ENCODE measurements at places on chromosomes 3 and 15. TPM values are rescaled to one million over a fixed set of nuclear protein-coding genes. Genes with fewer than 3 reads are reported as not detected.

GRCh38 chr15:40006646-40007045, 32.3 kb downstream of the SRP14 start:
- DNase-seq: no peak

DNA sequence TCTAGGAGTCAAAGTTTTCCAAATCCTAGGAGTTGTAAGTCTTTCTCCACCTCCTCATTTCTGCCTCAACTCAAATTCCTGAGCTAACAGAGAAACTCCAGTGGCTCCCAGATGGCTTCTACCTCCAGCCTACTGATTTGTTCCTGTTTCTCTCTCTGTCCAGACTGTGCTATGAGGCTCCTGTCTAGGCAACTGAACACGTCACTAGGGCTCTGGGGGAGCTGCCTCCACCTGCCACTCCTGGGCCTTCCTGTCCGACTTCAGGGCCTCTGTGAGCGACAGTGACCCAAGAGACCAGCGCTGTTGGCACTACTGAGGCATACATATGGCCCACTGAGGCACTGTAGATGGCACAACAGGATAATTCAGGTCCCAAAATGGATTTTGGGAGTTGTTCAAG, 71.4 kb downstream of the EXOG start:
- DNase-seq: peak; percentile 82

DNA sequence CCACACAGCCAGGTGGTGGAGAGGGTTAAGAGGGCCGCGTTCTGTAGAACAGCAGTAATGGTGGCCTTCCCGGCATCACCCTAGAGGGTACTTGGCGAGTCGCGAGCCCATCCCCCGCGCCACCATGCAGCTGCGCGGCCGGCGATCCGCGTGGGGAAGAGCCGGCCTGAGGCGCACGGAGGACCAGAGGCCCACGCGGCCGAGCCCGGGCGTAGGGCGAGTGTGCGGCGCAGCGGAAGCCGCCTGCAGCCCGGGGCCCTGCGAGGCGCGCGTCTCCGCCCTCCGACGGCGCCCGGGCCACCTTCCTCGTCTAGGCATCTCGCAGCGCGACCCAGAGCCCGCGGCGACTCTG, 423 bp downstream of the TKT start:
- DNase-seq: no peak

DNA sequence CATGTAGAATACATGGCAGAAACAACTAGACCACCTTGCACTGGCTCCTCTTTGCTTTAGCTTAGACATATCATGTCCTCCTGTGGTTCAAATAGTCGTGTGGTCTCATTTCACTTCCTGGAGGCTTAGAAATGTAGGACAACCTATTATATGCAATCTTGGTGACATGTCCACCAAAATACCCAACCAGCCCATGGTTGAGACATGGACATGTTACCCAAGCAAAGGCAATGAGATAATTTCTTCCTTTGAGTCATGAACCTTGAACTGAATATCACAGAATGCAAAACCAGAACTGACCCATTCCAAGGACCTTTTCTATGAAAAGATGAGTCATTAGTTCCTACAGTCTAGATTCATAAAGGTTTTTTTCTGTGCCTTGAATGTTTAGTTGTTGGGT, 309.0 kb upstream of the MDFIC2 start:
- no peak for DNase-seq

GRCh38 chr3:172877011-172877410, 126.5 kb downstream of the ECT2 start:
- DNase-seq: no peak

GRCh38 chr15:48396020-48396419, 64.8 kb downstream of the DUT start:
- DNase-seq: peak; percentile 36

DNA sequence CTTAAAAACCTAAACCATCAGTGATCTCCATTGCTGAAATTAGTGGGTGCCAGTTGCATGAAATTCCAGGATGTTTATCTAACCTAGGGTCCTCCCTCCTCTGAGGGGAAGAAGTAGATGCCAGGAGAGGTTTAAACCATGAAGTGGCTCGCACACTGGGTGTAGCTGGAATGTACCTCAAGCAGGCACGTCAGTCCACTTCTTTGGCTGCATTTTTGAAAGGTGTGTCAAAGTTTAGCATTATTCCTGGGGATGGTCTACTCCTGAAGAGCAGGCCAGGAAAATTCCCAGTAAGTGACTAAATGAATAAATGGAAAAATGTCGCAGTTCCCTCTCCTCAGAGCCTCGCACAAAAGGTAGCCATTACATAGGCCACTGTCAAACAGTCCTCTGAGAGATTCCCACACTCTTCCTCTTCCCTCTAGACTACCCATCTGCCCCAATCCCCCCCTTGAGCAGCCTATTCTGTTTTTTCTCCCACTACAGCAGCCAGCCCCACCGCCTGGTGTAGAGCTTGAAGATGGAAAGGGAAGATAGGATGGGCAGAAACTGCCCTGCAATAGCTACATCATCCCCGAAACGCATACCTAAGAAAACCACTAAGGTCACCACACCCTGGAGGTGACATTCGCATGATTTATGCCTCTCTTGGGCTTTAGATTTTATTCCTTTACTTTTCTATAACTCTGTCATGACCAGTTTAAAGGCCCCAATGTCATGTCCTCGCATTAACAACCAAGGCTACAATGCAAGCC, 655 bp upstream of the TMOD3 start:
- DNase-seq: no peak

DNA sequence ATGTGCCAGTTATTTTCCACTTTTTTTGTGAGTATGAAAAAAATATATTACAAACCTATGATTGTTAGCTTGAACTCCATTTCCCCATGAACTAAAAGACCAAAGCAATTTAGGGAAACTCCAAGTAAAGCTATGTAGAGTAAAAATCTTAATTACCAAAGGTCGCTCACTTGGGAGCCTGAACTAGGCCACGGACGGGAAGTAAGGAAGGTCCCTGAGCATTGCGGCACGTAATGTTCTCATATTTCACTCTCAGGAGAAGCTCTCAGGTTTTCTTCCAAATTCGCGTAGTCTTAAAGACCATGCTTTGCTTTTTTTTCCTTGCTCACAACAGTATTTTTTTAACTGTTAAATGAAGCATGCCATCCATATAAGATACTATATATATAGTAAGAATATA, 215.3 kb upstream of the RARB start:
- DNase-seq: no peak

DNA sequence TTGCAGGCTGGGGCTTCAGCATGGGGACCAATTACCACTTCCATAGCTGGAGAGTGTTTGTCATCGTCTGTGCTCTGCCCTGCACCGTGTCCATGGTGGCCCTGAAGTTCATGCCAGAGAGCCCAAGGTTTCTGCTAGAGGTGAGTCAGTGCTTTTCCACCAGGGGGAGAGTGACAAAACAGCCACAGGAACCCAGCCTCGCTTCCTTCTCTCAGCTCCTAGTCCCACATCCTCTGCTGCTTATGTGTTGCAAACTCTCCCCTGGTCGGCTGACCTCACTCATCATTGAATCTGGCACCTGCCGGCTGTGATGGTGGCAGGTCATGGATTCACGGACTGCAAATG, 158.3 kb downstream of the SV2B start:
- no peak for DNase-seq

DNA sequence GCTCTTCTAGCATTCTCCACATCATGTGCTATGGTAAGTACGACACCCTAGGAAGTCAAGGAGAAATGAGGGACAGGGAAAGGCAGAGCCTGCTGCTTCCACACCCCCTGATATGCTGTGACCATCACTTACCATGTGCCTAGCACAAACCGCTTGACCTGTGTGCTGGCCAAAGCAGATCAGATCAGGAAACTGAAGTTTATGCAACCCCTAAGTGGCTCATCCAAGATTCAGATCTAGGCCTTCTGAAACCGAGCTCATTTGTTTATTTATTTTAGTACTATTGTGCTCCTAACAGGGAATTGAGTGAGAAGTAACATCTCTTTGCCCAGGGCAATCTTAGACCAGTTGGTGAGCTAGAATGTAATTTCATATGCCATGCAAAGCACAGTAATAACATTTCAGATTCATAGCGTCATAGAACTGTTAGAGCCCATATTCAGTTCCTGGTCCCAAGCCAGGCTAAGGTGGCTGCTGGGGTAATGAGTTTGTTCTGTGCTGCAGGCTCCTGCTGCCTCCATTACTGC, at the start of gene RTP2:
Gene RTP2 (minus strand): TSS at position 51 of the 527 bp plus-strand sequence. CDS start 429 bp downstream, outside the sequence.
- DNase-seq: no peak

DNA sequence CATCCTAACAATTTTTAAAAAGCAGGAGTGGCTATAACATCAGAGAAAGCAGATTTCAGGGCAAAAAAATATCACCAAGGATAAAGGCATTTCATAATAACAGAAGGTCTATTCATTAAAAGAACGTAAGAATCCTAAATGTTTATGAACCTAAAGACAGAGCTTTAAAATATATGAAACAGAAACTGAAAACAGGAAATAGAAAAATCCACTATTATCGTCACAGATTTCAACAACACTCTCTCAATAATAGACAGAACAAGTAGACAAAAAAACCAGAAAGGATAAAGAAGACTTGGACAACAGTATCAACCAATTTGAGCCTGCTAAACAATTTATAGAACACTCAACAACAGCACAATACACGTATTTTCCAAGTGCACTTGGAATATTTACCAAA, 71.4 kb downstream of the FBXL22 start:
- no peak for DNase-seq

- no peak for DNase-seq
Observed at GRCh38 chr15:70047386-70048197, 50.1 kb downstream of the TLE3 start.

Gene SLC6A6
- 41.9 TPM for total RNA-seq

Gene C3orf85
- total RNA-seq: not detected

Gene SH3GL3
- not detected for total RNA-seq

Gene SCAP
- total RNA-seq: 86.7 TPM

Gene NUTM1
- total RNA-seq: not detected
